ENCODE measurements at places on chromosomes 5 and 9.

GRCh38 chr9:33306037-33306436 lies 15.7 kb downstream of the NFX1 start:
- DNase-seq = no peak

DNA sequence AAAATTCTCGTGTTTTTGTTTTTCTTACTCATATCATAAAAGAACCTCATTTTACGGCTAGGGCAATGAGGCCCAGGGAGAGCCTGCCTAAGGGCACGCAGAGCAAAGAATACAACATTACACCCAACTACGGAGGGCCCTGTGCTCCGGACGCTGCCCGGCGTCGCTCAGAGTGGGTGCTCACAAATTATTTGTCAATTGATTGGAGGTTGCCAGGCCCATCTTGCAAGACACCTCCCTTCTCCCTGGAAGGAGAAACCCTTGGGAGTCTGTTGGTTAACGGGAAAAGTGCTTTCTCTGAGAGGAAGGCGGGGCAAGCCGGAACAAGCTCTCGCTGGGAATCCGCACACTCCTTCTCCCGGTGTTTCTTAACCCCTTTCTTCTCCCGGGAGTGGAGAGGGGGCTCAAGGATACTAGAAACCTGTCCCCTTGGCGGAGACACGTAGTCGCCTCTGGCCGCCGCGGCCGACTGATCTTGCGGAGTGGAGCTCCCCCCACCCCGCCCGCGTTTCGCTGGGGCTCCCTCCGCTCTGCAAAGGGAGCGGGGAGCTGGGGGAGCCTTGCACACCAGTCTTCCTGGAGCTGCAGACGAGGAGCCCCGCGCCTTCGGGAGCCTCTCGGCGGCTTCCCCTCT lies 599.3 kb upstream of the SGCD start:
- DNase-seq = no peak

DNA sequence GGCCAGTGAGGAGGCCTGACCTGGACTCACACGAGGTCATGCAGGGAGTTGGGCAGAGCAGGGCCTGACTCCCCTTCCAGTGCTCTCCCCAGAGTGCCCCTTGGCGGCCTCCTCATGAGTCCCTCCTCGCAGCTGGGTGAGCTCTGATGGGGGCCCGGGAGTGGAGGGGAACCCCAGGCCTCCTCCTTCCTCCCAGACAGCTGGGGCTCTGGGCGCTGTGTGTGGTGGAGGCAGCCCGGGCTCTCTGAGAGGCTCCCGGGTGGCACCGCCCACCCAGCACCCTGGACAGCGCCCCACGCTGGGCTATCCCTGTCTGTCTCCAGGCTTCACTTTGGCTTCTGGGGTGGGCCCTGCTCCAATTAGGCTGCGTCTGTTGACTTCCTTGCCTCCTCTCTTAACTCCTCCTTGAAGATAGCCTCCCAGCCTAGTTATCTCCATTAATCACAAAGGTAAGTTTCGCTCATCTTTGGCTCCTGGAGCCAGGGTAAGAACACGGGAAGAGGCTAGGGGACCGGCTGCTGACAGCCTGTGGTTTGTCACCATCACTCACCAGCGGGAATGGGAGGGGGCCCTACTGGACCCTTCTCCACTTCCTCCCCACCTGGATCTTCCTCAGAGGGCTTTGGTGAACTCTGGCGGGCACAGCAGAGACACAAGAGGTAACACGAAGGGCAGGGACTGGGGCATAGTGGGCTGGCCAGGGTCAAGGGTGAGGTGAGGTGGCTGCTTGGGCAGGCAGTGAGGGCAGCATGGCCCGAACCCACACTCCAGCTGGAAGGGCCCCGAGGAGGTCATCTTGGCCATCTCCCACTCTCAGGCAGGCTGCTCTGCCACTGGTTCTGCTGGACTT lies 13.1 kb downstream of the PSD2 start:
- DNase-seq = peak; percentile 3

GRCh38 chr9:110997847-110998246 lies 40.4 kb downstream of the LPAR1 start:
- no peak for DNase-seq

Data from CD4-positive, alpha-beta T cell treated with Interleukin-17A for 1 hour (primary cell).